ENCODE measurements at places on chromosomes 7 and 10. TPM values are rescaled to one million over a fixed set of nuclear protein-coding genes. Genes with fewer than 3 reads are reported as not detected.

STRIP2 gene
- 1.1 TPM for total RNA-seq

DNA sequence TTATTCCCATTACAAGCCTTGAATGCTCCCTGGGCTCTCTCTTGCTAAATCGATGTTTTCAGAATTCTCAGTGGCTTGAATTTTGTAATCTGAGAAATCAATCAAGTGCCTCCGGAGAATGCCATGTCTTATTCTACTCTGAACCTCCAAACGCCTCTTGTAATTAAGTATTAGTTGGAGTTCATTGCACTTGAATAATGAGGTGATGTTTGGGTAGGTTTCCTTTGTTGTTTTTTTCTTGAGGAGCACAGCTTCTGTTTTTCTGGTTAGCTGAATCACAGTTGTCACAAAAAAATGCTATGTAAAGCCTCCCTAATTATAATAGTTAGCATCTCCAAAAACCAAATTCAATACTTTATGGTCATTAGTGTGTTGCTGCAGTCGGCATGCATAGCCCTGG is 100.3 kb downstream of the PLPP4 start:
- no peak overlapping the region for H3K27ac ChIP-seq
- H3K36me3 ChIP-seq = no peaks in the 10 kb centered on the region
- DNase-seq = no peak
- H3K4me3 ChIP-seq = no peak overlapping the region
- no peaks in the 10 kb centered on the region for H3K27me3 ChIP-seq
- H3K4me1 ChIP-seq = no peaks in the 10 kb centered on the region

DNA sequence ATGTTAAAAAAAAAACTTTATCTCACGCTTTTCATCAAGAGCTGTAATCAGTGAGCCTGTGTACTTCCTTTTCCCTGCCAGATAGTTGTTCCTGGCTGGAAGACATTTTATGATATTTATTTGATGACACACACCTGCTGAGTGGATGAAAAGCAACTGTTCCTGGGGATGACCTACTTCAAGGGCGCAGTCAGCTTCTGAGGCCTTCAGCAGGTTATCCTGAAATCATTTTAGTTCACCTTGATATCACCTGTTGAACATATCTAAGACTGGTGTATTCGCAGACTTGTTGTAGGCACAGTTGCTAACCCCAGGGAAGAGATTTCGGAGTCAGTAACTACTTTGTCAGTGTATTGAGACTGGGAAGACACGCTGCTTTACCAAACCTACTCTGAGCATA is 234.5 kb upstream of the TCF7L2 start:
- H3K27me3 ChIP-seq = no peaks in the 10 kb centered on the region
- H3K36me3 ChIP-seq = no peaks in the 10 kb centered on the region

BMPER gene
- 13.8 TPM for total RNA-seq
